ENCODE measurements at places on chromosomes 11 and 22.

DNA sequence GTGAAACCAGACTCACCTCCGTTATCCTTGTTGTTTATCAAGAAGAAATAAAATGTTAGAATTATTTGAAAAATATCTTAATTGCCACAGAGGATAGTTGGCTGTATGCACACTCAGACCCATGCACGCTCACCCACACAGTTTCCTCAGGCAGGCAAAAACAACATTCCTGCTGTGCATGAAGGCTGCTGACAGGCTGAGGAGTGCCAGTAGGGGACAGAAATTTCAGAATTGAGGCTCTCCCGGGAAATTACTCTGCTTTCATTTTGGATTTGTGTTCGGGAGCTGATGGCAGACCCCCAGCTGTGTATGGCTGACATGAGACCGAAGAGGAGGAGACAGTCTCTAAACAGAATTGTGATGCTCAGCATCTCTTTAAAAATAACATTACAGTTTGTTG, 87.5 kb downstream of the AMOTL1 start:
- DNase-seq: no peak

GRCh38 chr11:61142424-61142823, 18.8 kb downstream of the VPS37C start:
- no peak for DNase-seq

DNA sequence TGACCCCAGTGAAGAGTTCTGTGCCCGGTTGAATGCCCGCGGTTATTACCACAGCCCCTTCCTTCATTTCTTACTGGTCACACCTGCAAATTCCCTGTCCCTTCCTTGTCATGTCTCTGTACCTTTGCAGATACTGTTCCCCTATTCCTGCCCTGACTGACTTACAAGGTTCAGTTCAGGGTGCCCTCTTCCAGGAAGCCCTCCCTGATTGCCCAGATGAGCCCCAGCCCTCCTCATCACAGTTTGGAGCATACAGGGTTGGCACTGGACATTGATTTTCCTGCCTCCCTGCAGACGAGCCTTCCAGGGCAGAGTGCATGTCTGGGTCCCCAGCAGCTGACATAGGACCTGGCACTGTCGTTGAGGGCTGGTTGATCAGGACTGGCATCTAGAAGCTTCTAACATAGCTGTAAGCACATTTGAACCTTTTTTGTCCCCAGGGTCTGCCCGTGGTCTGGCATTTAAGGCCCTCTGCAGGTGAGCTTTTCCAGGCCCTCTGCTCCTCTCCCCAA, 70.4 kb upstream of the SHISAL1 start:
- DNase-seq: no peak

- no peak for DNase-seq
Observed at GRCh38 chr11:73266646-73267020, 5.5 kb upstream of the P2RY6 start.

DNA sequence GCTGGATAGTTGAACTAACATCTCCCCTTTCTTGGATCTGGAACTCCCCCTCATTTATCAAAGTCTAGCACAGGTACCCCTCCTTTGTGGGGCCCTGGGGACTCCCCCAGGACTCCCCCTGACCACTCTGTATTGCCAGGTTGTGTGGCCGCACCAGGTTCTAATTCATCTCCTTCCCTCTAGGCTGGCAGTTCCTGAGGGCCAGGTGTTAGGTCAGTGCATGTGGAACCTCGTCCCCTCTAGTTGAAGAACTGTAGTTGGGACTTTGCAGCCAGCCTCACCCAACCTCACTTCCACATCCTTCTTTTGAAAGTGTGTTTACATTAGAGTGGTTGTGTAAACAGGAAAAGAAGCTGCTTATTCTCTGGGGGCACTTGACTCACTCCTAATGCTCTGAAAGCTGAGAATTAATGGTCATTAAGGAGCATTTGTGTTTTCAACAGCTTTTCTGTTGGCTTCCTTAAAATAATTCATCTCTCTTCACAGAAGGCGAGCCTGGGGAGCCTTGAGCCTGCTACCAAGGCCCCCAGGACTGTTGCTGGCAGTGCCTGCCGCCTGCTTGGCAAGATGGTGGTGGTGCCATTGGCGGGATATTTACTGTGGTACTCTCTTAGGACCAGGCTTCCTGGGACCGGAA, 11.8 kb downstream of the UPB1 start:
- no peak for DNase-seq

- DNase-seq: no peak
Observed at GRCh38 chr22:44338177-44338810, 25.5 kb upstream of the SHISAL1 start.

Measured in activated T-cell treated with anti-CD3 and anti-CD28 coated beads for 1 hour (primary cell).